ENCODE measurements at places on chromosomes 16 and 17. TPM values are rescaled to one million over a fixed set of nuclear protein-coding genes. Genes with fewer than 3 reads are reported as not detected.

GRCh38 chr16:3152027-3152276, 17.1 kb downstream of the ZNF213 start:
- no peak for DNase-seq

- no peak for DNase-seq
These were observed 78.4 kb downstream of the SYCE1L start for GRCh38 chr16:77277571-77277970.

Gene NPIPA5
- total RNA-seq, result 21.6 TPM

GRCh38 chr16:85152414-85153030, 40.2 kb upstream of the CIBAR2 start:
- no peak for DNase-seq

Gene CMTM2
- not detected for total RNA-seq

- DNase-seq, result no peak
These were observed 10.5 kb upstream of the TSPOAP1 start for GRCh38 chr17:58338841-58339754.

DNA sequence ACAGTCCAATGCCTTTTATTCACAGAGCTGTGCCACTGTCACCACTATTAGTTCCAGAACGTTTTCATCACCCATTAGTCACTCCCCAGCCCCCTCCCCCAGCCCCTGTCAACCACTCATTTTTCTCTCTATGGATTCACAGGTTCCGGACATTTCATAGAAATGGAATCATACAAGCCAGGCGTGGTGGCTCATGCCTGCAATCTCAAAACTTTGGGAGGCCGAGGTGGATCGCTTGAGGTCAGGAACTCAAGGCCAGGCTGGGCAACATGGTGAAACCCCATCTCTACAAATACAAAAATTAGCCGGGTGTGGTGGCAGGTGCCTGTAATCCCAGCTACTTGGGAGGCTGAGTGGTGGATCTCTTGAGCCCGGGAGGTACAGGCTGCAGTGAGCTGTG, 759 bp upstream of the PAM16 start:
- no peak for DNase-seq

Gene STAT5A
- 122 TPM for total RNA-seq
